ENCODE measurements at places on chromosomes 7 and 10.
A peak's percentile ranks its signal among the peaks of the same experiment; 100 is the strongest.

- DNase-seq = peak; percentile 26
Measured at GRCh38 chr7:48424731-48425130, 253.5 kb downstream of the ABCA13 start.

GRCh38 chr7:36929791-36930190 lies 205.5 kb upstream of the AOAH start:
- DNase-seq = no peak

GRCh38 chr10:3806603-3807002 lies 21.6 kb upstream of the KLF6 start:
- DNase-seq = peak; percentile 13

- DNase-seq = no peak
Measured at GRCh38 chr7:22386206-22386858, 29.4 kb upstream of the RAPGEF5 start.

- peak; percentile 6 for DNase-seq
Measured at GRCh38 chr7:95330204-95330960, 6.0 kb upstream of the PON1 start.

GRCh38 chr10:129599160-129599559 lies 132.1 kb downstream of the MGMT start:
- no peak for DNase-seq

DNA sequence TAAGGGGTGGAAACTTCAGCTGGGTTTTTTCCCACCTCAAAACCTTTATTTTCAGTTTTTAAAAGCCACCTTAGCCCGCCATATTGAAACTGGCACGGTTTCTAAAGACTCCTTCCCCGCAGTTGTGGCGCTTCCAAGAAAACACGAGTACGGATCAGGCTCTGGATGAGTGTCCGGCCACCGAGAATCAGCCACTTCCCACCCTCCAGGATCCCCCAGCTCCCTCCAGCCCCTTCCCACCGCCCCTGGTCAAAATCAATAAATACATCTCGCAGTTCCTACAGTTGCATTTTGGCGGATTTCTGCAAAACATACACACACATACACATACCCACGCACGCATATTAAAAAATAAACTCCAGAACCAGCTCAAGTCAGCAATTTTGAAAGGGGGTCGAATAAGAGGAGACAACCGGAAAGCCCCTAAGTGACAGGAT lies 1.1 kb downstream of the SFMBT2 start:
- no peak for DNase-seq

GRCh38 chr7:32161708-32162107 lies 91.5 kb upstream of the PDE1C start:
- DNase-seq = no peak

DNA sequence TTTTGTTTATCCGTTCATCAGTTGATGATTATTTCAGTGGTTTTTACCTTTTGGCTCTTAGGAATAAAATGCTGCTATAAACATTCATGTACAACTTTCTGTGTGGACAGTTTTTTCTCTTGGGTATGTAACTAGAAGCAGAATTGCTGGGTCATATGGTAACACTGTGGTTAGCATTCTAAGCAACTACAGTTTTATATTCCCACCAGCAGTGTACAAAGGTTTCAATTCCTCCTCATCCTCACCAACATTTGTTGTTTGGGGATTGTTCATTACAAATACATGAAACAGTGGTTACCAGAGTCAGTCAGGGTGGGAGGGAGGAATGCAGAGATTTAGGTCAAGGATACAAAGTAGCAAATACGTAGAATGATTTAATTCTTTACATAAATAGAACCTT lies 97.0 kb downstream of the NPSR1 start:
- DNase-seq = no peak

DNA sequence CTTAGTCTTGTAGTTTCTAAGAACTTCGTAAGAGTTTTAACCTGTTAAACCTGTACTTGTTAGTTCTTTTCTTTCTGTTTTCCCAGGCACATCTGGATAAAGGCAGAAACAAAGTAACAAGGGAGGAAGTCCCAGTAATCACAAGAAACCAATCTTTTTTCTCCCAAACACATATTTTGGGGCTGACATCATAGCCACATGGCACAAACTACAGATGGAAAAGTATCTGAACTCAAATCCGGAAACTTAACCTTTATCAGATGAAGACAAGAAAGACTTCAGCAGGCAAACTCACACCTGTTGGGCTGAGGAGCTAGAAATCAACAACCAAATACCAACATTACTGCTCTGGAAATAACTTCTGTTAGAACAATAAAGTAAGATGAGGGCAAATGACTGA lies 67.1 kb downstream of the CUBN start:
- no peak for DNase-seq

- DNase-seq = no peak
Measured at GRCh38 chr10:79249186-79250121, 97.8 kb upstream of the PPIF start.

DNA sequence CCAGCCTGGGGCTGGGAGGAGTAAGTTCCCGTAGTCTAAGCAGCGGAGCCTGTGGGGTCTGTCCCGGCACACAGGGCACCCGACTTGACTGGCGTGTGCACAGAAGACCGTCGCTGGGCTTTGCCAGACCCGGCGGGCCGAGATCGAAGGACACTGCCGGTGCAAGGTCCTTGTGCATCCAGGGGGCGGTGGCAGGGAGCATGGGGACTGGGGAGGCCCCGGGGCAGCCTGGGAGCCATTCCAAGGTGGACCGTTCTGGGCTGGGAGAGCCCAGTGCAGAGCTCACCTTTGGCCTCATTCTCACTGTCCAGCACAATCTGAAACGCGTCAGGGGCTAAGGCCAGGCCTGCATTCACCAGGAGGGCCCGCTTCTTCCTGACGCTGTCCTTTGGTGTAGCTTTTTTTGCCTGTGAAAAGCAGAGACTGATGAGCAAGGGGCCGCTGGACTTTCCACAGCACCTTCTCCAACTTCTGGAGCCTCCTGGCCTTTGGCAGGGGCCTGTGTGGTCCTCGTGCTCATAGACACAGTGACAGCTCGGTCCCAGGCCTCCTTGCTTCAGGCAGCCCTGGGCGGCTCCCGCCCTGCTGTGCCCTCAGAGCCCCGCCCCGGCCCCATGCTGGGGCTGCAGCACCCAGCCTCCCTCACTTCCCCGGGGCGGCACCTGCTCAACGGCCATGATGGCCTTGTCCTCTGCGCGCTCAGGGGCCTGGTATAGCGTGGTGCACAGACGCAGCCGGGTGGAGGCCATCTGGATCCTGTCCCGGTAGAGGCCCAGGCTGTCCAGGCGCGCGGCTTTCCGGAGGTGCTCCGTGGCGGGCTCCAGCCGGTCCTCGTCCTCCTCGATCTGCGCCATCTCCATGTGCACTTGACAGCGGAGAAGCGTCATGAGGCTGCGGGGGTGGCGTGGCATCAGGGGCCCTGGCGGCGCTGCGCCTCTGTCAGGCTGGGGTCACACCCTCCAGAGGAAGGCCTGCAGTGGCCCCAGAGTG lies 20.3 kb downstream of the CFAP46 start:
- no peak for DNase-seq

DNA sequence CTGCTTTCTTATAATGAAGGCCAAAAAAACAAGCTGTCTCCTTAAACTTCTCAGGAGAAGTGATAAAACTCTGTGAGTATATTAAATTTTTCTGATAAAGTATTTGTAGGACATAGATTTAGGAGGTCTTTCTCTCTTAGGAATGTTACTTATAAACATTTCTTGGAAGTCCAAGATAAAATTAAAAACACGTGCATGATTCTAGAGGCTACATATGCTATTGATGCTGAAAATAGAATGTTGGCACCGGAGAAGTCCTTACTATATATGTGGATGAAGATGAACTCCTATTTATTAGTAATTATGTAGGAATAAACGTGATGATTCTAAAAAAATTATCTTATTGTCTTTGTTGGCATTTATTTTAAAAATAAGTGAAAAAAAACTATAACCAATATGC lies 241.3 kb upstream of the LRRTM3 start:
- DNase-seq = no peak

- no peak for DNase-seq
Measured at GRCh38 chr7:21336743-21337142, 91.1 kb upstream of the SP4 start.

- DNase-seq = no peak
Measured at GRCh38 chr7:18165166-18165565, 137.5 kb upstream of the PRPS1L1 start.

DNA sequence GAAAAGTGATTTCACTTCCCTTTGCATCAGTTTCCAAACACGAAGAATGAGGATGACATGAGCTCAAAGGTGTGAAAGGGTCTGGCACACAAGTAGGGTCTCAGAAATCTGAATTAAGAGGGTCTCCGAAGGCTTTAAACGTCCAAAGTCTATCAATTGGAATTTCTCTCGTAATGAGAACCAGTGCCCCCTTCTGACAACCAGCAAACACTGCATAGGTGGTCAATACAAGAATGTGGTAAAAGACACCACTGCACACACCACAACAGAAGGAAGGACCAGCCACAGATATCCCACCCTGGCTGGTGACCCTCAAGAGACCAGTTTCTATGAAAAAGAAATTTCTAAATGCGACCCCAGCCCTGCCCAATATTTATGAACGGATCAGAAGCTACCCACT lies 78.1 kb downstream of the CALN1 start:
- DNase-seq = no peak

GRCh38 chr10:113410618-113411017 lies 142.2 kb upstream of the HABP2 start:
- DNase-seq = no peak

- no peak for DNase-seq
Measured at GRCh38 chr10:19702215-19702614, 114.0 kb upstream of the PLXDC2 start.

GRCh38 chr10:13382703-13383398 lies 34.8 kb upstream of the SEPHS1 start:
- DNase-seq = no peak

- no peak for DNase-seq
Measured at GRCh38 chr10:130960531-130960930, 351.0 kb downstream of the TCERG1L start.

DNA sequence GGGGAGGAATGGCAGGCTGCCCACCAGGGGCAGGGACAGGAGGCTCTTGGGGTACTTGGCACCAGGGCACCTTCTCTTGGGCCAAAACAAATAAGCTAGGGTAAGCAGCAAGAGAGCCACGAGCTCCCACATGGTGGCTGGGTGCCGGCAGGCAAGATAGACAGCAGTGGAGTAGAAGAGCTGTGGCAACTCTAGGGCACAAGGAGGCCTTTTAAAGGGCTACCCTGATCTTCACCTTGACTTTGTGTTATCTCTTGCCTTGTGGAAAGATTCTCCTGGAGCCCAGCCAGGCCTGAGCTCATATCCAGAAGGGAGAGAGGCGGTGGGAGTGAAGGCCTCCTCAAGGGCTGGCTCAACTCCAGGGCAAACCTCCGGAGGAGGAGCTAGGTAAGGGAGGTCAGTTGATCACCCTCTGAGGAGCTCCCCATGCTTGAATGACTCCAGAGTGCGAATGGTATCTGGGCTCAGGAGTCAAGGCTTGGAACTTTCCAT lies at the start of gene CYP17A1:
TSS of gene CYP17A1 (minus strand) at position 184 of the 492 bp plus-strand sequence. CDS start at position 132, 52 bp downstream.
- DNase-seq = peak; percentile 33

DNA sequence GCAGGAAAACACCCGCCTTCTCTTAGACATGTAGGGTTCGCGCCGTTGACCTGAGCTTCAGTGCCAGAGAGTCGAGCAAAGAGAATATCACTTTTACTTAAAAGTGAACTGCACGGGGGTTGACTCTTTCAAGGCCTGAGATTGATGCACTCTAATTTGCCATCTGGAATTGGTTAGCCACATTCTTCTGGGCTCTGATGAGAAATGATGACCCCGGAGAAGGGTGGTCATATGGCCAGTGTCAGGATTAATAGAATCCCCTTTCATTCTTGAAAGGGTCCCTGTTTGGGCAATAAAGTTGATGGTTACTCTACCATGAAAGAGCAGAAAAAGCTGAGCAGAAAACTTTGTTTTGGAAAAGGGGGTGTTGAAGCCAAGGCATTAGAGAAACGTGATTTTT lies 31.2 kb downstream of the GRK5 start:
- no peak for DNase-seq

- no peak for DNase-seq
Measured at GRCh38 chr7:95046494-95047240, 139.3 kb downstream of the PPP1R9A start.

- no peak for DNase-seq
Measured at GRCh38 chr7:140317999-140318398, 80.3 kb downstream of the SLC37A3 start.

DNA sequence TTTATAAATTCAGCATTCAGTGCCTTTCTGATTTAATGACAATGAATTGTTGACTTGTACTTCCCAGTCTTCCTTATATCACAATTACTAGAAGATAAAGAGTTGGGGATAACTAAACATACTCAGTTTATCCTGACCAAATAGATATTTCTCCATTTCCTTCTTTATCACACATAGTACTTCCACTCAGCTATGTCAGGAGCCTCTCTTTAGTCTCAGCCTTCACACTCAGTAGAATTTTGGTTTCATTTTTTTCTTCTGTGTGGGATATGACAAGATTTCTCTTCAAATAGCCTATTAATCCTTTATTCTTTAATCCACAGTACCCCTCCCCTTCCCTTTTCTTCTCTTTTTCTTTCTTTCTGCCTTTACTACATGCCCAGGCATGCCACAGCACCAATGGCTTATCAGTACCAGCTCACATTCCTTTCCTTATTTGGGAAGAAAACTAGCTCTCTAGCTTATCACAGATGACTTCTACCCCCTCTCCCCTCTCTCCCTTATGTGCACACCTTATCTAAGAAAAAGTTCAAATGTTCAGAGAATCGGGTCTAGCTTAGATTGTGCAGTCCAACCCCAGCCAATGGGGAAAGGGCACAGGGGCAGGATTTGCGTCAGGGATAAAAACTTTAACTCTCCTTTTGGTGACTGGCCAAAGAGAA lies 109.0 kb downstream of the PHF14 start:
- no peak for DNase-seq

DNA sequence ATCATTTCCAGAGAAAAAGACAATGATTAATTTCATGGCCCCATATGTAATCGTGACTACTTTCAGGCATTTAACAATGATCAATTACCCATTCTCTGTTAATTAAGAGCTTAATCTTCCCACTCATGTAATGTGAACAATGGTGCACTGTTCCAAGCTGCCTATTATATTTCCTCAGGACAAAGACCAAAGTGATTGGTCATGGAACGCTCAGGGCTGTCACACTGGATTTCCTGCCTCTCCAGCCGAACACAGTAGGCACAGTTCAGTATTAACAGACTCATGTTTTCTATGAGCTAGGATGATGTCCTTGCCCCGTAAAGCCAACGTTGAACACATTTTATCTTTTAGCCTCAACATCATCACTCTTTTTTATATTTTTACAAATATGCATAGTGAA lies 142.7 kb upstream of the FZD8 start:
- no peak for DNase-seq

DNA sequence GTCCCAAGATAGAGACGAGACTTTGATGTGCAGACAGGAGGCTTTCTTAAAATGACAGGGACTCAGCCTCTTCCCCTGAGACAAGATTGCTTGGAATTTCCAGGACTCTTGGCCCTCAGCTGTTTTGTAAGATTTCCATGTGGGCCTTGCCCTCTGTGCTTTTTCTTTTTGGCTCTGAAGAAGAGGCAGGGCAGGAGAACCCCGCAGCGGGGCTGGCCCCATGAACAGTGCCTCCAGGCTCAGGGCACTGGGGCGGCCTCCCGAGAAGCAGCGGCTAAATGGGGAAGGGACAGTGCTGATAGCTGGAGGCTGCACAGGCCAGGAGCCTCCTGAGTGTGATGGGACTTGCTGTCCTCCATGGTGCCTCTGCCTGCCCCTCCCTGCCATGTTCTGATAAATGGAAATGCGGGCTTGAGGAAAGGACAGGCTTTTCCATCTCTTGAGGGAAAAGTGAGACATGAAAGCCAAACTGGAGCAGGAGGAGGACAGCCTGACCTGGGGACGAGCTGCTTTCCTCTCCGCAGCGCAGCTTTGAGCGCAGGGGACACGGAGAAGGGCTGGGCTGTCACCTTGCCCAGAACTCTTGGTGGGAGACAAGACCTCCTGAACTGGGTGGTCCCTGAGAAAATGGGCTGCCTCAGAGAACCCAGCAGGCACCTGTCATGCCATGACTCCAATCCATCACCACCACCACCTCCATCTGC lies 12.1 kb downstream of the SAP25 start:
- no peak for DNase-seq

All from NCI-H2029 (cell line).